ENCODE measurements at places on chromosomes 7 and 10. TPM values are rescaled to one million over a fixed set of nuclear protein-coding genes. Genes with fewer than 3 reads are reported as not detected.

DNA sequence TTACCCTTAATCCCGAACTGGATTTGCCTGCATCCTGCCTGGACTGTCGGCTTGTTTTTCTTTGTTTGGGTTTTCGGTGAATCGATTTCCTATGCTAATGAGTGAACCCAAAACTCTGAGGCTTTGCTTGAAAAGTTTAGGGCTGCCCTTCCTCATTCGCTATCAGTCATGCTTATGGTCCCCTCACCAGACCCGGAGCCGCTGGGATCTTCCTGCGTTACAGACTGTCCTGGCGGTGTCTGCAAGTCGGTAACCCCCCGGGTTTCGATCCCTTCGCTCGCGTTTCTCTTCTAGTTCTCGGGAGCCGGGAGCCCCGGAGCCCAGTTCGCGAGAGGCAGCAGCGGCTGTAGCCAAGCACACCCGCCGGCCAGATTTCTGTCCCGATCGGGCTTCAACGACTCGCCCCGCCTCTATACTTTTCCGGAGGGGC lies 2.2 kb downstream of the EMX2 start:
- peaks cover 19% of the 10 kb centered on the region for H3K27me3 ChIP-seq
- H3K4me1 ChIP-seq: peaks cover 47% of the 10 kb centered on the region
- H3K36me3 ChIP-seq: no peaks in the 10 kb centered on the region
- H3K4me3 ChIP-seq: peak overlapping the region; percentile 14

DNA sequence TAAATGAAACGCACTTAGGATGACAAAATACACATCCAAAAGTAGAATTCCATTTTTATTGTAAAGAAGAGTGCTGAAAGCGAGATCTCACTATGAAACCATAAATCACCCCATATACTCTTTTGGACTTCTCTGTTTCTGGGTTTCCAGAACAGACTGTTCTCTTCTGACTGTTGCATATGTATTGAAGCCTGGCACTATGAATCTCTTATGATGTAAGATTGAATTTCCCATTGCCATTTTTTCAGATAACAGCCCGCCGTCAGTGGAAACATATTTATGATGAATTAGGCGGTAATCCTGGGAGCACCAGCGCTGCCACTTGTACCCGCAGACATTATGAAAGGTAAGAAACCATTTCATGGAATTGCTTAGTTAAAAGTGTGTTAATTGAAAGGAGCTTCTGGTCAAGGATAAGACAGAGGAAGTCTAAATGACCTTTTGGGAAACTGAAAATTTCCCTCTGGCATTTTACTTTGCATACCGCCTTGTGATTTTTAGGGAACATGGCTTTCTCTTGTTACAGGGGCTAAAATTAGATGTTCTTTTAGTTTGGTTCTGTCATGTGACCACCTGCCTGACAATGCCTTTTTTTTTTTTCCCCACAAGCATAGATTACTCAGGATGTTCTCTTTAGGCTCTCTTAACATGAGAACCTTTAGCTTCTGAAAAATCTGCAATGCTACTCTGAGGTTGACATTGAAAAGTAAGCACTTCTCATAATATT lies 168.1 kb downstream of the ARID5B start:
- no peak for DNase-seq
- peaks cover 89% of the 10 kb centered on the region for H3K4me1 ChIP-seq
- H3K27ac ChIP-seq: peak overlapping the region; percentile 63
- H3K4me3 ChIP-seq: no peak overlapping the region
- no peaks in the 10 kb centered on the region for H3K27me3 ChIP-seq

- no peak overlapping the region for H3K4me3 ChIP-seq
- H3K27ac ChIP-seq: no peak overlapping the region
- H3K27me3 ChIP-seq: no peaks in the 10 kb centered on the region
- no peaks in the 10 kb centered on the region for H3K36me3 ChIP-seq
- DNase-seq: no peak
Observed at GRCh38 chr7:33745934-33746333, 159.4 kb upstream of the BMPER start.

- H3K27me3 ChIP-seq: no peaks in the 10 kb centered on the region
- H3K36me3 ChIP-seq: peaks cover 4% of the 10 kb centered on the region
- H3K27ac ChIP-seq: peak overlapping the region; percentile 67
Observed at GRCh38 chr7:104208421-104208780, 588 bp upstream of the ORC5 start.

GRCh38 chr10:131046194-131046593 lies 265.3 kb downstream of the TCERG1L start:
- H3K27ac ChIP-seq: no peak overlapping the region
- H3K27me3 ChIP-seq: no peaks in the 10 kb centered on the region
- H3K36me3 ChIP-seq: no peaks in the 10 kb centered on the region

DNA sequence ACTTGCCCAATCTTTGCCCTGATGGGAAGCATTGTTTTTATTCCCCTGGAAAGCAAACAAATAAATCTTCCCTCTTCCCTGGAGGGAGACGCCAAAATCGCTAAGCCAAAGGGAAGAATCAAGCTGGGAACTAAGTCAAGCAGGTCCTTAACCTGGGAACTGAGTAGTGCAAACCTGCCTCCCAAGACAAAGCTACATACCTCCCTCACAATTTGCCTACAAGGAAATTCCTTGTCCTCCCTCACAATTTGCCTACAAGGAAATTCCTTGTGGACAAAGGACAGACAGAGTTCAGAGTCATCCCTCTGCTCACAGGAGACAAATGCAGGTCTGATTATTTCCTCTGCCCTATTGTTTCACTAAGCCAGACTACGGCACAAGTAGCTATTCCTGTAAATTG lies 50.5 kb downstream of the SPOCK2 start:
- no peak overlapping the region for H3K4me3 ChIP-seq
- DNase-seq: no peak
- H3K36me3 ChIP-seq: no peaks in the 10 kb centered on the region
- no peaks in the 10 kb centered on the region for H3K27me3 ChIP-seq
- no peak overlapping the region for H3K27ac ChIP-seq

DNA sequence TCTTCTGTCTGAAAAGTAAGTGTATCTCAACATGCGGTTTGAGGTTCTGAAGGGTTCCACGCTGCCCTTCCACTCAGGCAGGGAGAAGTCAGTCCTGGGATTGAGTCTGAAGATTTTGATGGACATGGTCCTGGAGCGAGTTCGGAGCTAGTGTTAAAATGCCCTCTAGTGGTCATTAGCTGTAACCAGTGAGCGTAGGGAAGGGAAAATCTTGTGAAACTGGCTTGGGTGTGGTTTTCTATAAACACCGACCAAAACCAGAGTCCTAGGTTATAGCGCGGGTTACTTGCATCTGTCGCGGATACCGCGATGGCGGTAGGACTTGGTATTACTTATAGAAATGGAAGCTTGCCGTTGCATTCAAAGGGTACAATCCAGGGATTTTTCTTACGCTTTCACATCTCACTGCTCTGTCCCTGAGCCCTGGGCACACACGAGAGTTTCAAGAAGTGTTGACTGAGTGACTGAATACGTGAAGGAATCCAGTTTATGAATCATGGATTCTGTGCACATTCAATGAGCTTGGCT lies 348.2 kb upstream of the C7orf33 start:
- peaks cover 4% of the 10 kb centered on the region for H3K4me1 ChIP-seq
- no peaks in the 10 kb centered on the region for H3K36me3 ChIP-seq
- no peaks in the 10 kb centered on the region for H3K27me3 ChIP-seq
- no peak overlapping the region for H3K4me3 ChIP-seq

Gene CFAP46
- not detected for total RNA-seq

- H3K27me3 ChIP-seq: no peaks in the 10 kb centered on the region
- H3K36me3 ChIP-seq: no peaks in the 10 kb centered on the region
- no peaks in the 10 kb centered on the region for H3K4me1 ChIP-seq
- no peak overlapping the region for H3K4me3 ChIP-seq
Observed at GRCh38 chr10:86857128-86857721, 100.2 kb downstream of the MMRN2 start.

- no peaks in the 10 kb centered on the region for H3K27me3 ChIP-seq
- no peak overlapping the region for H3K27ac ChIP-seq
- H3K36me3 ChIP-seq: no peaks in the 10 kb centered on the region
Observed at GRCh38 chr7:88485821-88486220, 179.1 kb upstream of the STEAP4 start.

DNA sequence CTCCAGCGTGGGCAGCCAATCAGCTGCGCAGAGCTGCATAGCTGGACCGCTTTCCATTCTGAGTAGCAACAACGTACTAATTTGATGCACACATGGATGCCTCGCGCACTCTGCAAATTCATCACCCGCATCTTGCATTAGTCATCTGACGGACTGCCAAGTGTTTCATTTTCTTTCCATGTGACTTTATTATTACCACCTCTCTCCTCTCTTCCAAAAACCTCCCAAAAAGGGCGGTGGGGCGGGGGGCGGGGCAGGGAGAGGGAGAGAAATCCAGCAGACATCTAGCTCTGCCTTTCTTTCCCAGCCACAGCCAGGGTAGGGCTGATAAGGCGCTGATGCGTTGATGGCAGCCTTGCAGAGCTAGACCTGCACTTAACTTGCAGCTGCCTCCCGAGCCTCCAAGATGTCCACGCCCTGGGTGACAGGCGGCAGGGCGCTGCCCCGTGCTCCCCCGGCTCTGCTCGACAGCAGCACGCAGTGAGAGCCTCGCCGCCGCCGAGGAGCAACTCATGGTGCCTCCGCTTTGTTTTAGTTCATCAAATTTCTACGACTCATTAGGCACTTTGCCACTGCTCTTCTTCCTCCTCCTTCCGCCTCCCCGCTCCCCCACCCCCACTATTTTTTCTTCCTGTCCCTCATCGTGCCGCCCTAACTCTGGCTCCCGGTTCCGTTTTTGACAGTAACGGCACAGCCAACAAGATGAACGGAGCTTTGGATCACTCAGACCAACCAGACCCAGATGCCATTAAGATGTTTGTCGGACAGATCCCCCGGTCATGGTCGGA lies 147.3 kb downstream of the CELF2 start:
- no peaks in the 10 kb centered on the region for H3K27me3 ChIP-seq
- H3K4me3 ChIP-seq: peak overlapping the region; percentile 66
- peak overlapping the region; percentile 86 for H3K27ac ChIP-seq
- no peaks in the 10 kb centered on the region for H3K36me3 ChIP-seq
- DNase-seq: no peak

GRCh38 chr7:47435889-47436312 lies 146.0 kb downstream of the TNS3 start:
- no peaks in the 10 kb centered on the region for H3K27me3 ChIP-seq
- H3K4me3 ChIP-seq: no peak overlapping the region
- H3K4me1 ChIP-seq: no peaks in the 10 kb centered on the region
- DNase-seq: no peak
- no peak overlapping the region for H3K27ac ChIP-seq
- H3K36me3 ChIP-seq: no peaks in the 10 kb centered on the region

GRCh38 chr7:155009570-155010157 lies 6.7 kb upstream of the PAXIP1 start:
- no peaks in the 10 kb centered on the region for H3K4me1 ChIP-seq
- peaks cover 3% of the 10 kb centered on the region for H3K36me3 ChIP-seq
- no peak for DNase-seq
- H3K27ac ChIP-seq: no peak overlapping the region

Gene HOXA6
- 1.7 TPM for total RNA-seq

GRCh38 chr7:155584261-155584660 lies 37.9 kb upstream of the CNPY1 start:
- H3K27ac ChIP-seq: peak overlapping the region; percentile 5
- no peaks in the 10 kb centered on the region for H3K36me3 ChIP-seq
- H3K4me3 ChIP-seq: no peak overlapping the region
- H3K4me1 ChIP-seq: peaks cover 15% of the 10 kb centered on the region
- no peaks in the 10 kb centered on the region for H3K27me3 ChIP-seq

DNA sequence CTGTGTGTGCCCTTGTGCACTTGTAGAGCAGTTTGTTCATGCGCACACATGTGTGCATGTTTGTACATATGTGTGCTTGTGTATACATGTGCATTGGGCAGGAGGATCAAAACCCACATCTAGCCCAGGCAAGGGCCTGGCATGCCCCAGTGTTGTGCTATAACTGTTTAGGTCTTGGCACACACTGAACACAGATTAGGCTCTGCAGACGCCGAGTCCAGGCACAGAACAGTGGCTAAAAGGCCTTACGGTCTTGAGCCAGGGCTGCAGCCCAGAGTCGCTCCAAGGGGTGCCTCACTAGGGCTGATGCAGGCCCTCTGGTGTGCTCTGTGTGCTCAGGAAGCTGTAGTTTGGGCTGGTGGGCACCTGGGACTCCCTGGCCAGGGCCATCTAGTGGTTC lies 55.7 kb downstream of the YKT6 start:
- peaks cover 39% of the 10 kb centered on the region for H3K4me1 ChIP-seq
- no peak for DNase-seq
- H3K4me3 ChIP-seq: no peak overlapping the region
- no peak overlapping the region for H3K27ac ChIP-seq
- no peaks in the 10 kb centered on the region for H3K27me3 ChIP-seq

DNA sequence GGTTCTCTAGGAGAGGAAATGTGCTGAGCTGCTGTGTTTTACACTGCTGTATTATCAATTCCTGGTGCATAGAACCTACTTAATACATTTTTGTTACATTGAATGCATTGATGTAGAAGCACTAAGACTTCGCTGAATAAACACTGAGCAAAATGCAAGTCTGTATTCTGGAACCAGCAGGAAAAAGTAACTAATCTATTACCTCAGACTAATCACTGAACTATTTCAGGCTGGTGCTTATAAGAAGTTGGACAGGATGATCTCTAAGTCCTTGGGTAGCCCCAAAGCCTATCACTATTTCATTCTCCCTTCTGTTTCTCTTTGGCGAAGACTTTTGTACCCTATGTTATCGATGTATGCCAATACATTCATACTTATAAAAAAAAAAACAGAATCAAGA lies 87.2 kb upstream of the LRRTM3 start:
- no peak overlapping the region for H3K4me3 ChIP-seq
- H3K36me3 ChIP-seq: no peaks in the 10 kb centered on the region

DNA sequence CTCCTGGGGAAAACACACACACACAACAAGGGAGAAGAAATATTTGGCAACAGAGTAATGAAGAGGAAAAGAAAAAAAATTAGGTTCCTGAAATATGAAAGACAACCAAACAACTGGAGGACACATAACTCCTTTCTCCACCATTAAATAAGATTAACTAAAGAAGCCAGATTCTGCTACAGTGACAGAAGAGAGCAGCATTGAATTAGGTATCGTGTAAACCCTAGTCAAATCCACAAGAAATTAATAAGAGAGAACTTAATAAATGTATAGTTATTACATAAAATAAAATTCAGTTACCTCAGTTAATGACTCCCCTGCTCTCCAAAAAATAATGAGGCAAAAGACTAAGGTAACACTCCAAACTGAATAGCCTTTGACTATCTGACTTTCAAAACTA lies 306.7 kb downstream of the CRPPA start:
- H3K27ac ChIP-seq: no peak overlapping the region
- no peaks in the 10 kb centered on the region for H3K4me1 ChIP-seq
- H3K4me3 ChIP-seq: no peak overlapping the region
- no peak for DNase-seq
- H3K36me3 ChIP-seq: no peaks in the 10 kb centered on the region

- DNase-seq: no peak
- H3K36me3 ChIP-seq: no peaks in the 10 kb centered on the region
- no peaks in the 10 kb centered on the region for H3K27me3 ChIP-seq
- H3K27ac ChIP-seq: no peak overlapping the region
Observed at GRCh38 chr7:18179093-18179492, 151.4 kb upstream of the PRPS1L1 start.

Gene ANKRD1
- total RNA-seq: not detected

DNA sequence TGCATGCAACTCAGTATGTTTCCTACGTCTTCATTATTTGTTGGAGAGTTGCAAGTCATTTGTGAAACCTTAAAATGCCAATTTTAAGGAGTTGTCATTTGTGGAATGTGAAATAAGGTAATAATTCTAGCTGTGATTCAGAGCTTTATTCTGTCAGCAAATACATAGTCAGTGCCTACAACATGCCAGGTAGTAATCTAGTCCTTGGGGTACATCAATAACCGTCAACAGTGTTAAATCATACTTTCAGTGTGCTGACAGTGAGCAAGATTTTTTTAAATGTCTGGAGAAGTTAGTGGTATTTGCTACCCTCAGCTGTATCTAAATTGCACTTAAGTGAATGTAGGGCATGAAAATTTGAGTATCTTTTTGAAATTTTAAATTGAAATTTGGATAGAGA lies 36.7 kb downstream of the MPLKIP start:
- H3K36me3 ChIP-seq: peaks cover 38% of the 10 kb centered on the region
- H3K4me1 ChIP-seq: peaks cover 29% of the 10 kb centered on the region
- H3K27ac ChIP-seq: no peak overlapping the region
- no peak overlapping the region for H3K4me3 ChIP-seq
- no peaks in the 10 kb centered on the region for H3K27me3 ChIP-seq

Measured in vagina (tissue), 2 donors.